ENCODE measurements at places on chromosomes 2 and 18.

- no peak for DNase-seq
Measured at GRCh38 chr2:76940559-76940958, 581.6 kb downstream of the LRRTM4 start.

- DNase-seq: no peak
Measured at GRCh38 chr2:13390676-13391075, 673.9 kb downstream of the TRIB2 start.

- no peak for DNase-seq
Measured at GRCh38 chr2:1742301-1742680, 2.0 kb downstream of the PXDN start.

GRCh38 chr2:60100034-60100433 lies 453.4 kb downstream of the BCL11A start:
- no peak for DNase-seq

DNA sequence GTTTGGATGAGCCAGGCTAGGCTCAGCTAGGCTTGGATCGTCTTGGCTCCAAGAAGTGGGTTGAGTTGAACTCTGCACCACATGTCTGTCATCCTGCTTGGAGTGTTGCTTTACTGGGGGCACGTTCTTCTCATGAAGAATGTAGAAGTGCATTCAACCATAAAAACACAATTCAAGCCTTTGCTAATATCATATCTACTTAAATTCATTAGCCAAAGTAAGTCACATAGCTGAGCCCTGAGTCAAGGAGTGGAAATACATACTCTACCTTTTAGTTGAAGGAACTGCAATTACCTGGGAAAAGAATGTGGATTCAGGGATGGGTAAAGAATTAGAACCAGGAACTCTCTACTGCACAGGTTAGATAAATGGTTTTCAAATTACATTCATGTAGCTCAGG lies 360.4 kb upstream of the KCNH7 start:
- peak; percentile 63 for DNase-seq

DNA sequence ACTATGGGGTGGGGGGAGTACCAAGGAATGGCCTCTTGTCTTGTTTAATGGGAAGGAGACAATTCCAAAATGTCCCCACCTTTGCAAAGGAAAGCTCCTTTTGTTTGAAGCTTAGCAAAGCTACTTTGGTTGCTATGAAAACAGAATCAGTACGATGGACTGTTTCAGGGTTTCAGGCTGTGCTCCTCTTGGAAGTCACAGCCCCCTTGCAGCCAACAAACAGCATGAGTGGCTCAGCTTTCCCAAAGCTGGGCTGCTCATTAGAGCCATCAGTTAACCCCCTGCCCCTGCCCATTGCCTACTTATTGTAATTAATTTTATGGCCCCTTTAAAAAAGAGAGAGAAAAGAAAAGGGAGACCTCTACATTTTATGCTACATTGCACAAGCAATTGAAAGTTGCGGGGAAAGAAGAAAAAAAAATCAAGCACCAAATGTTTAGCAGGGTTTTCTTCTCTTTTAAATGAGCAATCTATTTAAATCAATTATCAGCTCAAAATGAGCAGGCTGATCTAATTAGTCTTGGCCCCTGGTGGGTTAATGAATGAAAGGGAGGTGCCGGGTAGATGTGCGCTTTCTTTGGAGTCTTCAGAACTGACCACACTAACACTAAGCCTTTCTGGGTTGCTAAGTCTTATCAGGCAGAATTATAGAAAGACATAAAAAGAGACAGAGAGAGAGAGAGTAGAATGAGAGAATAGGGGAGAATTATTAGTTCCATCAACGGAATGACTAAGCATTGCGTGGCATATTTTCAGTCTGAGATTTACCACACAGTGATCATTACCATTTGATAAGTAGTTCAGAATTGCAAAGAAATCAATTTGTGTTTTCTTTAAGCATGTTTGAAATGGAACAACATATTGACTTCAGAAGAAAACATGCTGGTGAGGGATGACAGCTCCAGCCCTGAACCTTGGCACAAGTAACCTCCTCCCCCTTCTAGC lies 284.9 kb downstream of the INSIG2 start:
- DNase-seq: no peak

- no peak for DNase-seq
Measured at GRCh38 chr18:45687621-45688020, 36.4 kb upstream of the SLC14A1 start.

- no peak for DNase-seq
Measured at GRCh38 chr2:237574467-237574866, 8.1 kb downstream of the PRLH start.

GRCh38 chr2:10400568-10400977 lies 47.6 kb downstream of the ODC1 start:
- no peak for DNase-seq

DNA sequence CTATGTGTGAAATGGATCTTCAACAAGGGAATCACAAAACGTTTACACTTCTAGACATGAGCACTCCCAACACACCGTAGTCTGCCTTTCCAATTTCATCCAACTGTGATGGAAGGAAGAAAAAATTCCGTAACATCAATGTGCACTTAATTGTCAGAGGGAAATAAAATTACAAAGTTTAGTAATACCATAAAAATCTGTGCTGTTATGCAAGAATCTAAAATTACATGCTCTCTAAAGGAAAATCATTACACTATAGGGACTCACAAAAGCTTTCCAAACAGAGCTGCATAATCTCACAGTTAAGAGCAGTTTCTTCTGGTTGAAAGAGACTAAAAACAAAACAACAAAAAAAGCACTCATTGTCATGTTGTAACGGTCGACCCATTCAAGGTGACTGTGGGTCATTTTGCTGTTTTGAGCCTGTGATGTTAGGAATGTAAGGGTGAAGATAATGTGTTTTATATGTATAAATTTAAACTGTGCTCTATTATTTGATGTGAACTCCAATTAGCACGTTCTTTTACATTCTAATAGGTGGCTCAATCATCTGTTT lies 698.0 kb downstream of the TDRD15 start:
- no peak for DNase-seq
